Inflammatory macrophage treated with lipopolysaccharide for 4 hours (primary cell): ENCODE measurements at places on chromosomes 7 and 10.

DNA sequence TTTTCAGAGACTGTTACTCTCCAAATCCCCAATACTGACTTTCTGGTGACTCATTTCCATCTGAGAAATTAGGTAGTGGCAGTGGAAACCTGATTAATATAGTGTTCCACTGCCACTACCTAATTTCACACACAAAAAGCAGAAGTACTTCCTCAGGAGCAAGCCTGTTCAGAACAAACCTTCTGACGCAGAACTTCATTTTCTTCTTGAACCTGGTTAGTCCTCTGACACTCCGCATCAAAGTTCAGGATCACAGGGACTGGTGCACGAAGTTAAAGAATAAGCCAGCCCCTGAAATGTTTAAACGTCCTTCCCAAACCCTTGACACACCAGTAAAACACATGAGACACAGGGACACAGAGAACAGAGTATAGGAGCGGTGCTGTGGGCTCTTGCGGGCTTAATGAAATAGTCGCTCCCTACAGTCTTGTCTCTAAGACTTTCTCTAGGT, 4.4 kb downstream of the WDR91 start:
- peak; percentile 38 for DNase-seq

DNA sequence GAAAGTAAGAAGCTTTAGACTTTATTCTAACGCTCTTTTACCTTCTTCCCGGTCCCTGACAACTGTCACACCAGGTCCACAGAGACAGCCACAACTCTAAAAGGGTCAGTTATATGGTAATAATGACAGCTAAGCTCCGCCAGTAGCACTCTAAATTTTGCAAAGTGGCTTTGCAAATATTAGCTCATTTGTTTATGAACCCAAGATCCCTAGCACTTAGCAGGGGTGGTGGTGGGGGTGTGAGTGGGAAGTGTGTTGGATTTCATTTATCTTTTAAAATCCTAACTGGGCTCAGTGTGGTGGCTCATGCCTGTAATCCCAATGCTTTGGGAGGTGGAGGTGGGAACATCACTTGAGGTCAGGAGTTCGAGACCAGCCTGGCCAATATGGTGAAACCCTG, 34.8 kb upstream of the SDK1 start:
- no peak for DNase-seq

DNA sequence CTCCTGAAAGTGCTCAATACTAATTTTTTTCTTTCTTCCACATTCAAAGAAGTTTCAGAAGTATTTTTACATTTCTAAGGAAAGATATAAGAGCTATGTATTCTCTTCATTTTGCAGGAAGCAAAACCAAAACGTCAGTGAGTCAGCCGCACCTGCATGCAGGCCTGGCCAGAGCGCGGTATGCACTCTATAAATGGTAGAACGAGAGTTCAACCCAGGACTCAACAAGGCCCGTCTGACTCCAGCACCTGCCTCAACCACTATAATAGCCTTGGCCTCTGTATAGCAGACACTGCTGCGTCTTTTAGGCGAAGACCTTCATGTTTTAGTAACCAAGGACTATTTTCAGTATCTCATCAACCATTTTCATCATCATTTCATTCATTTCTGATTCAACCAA, 113.2 kb downstream of the KMT2E start:
- DNase-seq: no peak

- peak; percentile 4 for DNase-seq
These were observed 232.2 kb downstream of the DNAJB6 start for GRCh38 chr7:157568770-157569584.

GRCh38 chr7:114428211-114428610, 13.6 kb downstream of the FOXP2 start:
- no peak for DNase-seq

- DNase-seq: peak; percentile 65
These were observed 18.6 kb downstream of the FOXK1 start for GRCh38 chr7:4700577-4701235.

DNA sequence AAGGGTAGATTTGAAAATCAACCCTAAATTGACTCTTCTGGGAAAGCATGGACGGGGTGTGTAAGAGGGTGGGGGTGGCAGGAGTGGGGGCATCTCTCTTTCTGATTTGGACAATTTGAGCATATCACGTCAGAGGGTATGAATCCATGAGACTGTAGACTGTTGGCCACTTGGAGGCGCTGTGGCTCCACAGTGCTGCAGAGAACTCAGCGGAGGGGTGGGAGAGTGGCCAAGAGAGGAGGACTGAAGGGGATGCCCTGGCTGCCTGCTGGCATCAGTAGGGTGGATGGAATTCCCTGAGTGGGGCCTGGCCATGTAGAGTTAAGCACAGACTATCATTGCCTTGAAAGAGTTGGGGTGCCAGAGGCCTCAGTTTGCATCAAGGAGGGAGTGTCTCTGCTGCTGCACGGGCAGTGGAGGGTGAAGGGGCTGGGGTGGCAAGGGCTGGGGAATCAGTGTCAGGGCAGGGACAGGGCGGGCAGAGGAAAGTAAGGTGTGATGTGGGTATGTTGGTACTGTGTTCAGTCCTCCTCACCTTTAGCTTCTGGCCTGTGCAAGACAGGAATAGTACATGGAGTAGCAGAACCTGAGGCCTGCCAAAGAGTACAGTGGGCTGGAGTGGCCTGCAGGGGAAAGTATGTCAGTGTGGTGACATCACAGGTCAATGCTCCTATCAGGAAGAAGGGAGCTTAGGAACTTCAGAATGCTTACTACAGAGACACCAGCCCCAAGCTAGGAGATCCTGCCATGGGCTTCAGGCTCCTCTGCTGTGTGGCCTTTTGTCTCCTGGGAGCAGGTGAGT, 133.5 kb upstream of the PRSS58 start:
- DNase-seq: no peak

DNA sequence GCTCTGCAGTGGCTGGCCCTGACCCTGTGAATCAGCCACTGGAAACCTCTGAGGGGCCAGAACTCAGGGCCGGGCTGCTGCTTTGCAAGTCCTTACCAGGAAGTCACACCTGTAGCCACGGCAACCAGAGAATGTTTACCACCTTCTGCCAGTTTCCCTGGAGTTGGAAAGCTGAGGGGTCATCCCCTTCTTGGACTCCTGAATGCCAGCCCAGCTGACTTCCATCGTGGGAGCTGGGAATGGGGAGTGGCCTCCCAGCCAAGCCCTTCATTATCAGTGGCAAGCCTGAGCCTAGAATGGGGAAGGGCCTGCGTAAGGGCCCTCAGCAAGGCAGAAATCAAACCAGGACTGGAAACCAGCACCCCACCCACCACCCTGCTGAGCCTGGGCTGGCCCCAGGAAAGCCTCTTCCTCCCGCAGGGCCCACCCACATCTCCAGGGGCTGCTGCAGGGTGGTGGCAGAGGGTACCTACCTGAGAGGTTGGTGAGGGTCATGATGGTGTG, 6.5 kb upstream of the CRHR2 start:
- no peak for DNase-seq

DNA sequence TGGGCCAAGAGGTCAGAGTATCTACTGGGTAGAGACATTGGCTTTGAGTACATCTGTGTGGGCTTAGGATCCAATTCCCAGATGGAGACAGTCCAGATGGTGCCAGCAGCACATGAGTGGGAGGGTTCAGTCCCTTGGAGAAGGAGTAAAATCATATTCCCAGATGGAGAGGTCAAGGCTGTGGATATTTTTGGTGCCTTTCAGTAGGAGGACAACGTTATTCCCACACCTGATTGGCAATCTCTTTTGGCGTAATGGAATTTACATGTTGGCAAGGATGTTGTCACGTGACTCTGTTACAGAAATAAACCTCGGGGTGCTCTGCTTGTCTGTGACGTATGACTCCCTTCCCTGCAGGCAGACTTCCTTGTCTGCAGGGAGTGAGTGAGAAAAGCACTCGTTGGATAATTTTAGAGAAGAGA, 27.6 kb downstream of the NPS start:
- DNase-seq: no peak

DNA sequence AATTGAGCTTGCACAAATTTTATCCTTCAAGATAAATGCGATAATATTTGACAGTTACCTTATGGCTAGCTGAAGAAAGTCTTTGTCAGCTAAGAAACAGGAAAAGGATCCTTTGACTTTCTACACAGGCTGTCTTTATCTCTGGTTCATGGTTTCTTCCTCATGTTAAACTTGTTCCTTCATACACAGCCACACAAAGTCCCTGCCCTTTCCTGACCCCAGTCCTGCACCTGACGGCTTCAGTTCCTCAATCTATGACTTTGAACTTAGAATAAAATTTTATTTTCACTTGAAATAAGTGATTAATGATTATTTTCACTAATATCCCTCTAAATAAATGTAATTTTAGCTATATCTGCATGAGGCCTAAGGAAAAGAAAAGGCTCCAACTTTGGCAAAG, 77.8 kb upstream of the PRSS1 start:
- DNase-seq: no peak

- no peak for DNase-seq
These were observed 40.2 kb downstream of the ARL4A start for GRCh38 chr7:12727455-12728191.

- DNase-seq: no peak
These were observed 15.5 kb upstream of the TMEM120A start for GRCh38 chr7:76009672-76010600.

DNA sequence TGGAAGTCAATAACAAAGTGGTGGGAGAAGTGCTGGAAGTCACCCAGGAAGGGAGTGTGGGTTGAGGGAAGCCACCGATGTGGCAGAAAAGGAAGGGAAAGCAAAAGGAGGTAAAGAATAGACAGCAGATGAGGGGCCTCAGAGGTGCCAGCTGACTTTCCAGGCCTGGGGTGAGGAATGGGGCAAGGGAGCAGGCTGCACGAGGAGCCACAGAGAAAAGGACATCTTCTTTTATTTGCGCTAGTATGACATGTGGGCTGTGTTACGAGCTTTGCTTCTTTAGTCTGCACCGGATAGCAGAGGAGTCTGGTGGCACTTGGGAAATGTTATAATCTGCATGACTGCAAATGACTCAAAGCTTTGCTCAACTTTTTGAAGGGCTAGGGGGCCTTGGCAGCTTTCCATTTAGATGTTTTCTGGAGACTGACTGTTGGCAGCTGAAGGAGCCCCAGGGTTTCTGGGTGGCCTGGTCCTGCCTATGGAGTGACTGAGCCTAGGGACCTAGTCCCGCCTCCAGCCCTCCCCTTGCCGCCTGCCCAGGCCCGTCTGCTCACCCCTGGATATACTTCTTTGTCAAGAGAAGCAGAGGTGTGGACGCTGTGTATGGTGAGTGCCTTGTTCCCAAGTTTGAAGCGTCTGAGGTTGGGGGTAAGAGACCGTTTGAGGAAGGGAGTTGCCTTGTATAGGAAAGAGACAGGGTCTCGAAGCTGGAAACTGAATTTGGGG, 5.1 kb downstream of the PRXL2A start:
- peak; percentile 88 for DNase-seq

GRCh38 chr7:47380325-47381133, 201.4 kb downstream of the TNS3 start:
- no peak for DNase-seq
